ENCODE measurements at places on chromosomes 5 and 9. TPM values are rescaled to one million over a fixed set of nuclear protein-coding genes. Genes with fewer than 3 reads are reported as not detected.

DNA sequence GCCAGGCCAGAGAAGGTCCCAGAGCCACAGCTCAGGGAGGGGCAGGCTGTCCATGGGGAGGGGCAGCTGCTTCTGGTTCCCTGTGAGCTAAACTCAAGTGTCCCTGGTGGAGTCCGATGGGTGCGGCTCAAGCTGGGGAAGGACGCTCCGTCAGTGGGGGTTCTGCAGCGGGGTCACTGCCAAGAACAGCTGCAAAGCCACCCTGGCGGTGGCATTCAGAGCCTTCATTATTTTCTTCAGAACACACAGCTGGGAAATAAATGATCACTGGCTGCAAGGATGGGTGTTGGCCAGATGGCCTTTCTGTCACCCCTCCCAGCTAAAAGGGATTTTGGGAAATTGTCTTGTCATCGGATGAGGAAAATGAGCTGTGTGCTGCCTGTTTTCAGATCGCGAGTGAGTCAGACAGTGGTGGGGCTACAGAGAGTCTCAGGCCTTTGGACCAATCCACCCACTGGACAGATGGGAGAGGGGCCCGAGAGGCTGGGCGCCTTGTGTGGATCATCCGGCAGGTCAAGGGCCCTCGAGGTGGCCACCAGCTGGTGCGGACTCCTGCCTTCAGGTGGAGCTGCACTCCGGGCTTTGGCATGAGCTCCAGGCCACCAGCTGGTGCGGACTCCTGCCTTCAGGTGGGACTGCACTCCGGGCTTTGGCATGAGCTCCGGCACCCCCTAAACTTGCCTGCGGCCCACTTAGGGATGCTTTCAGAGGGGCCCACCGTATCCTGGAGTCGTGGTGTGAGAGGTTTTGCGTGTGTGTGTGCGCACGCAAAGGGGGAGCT lies 17.9 kb upstream of the GFPT2 start:
- H3K36me3 ChIP-seq = no peaks in the 10 kb centered on the region
- H3K4me1 ChIP-seq = no peaks in the 10 kb centered on the region
- H3K27ac ChIP-seq = peak overlapping the region; percentile 57
- no peaks in the 10 kb centered on the region for H3K27me3 ChIP-seq

- no peak for DNase-seq
- no peaks in the 10 kb centered on the region for H3K36me3 ChIP-seq
- no peak overlapping the region for H3K27ac ChIP-seq
- peaks cover 10% of the 10 kb centered on the region for H3K4me1 ChIP-seq
Observed at GRCh38 chr9:127209948-127210640, 54.5 kb upstream of the GARNL3 start.

DNA sequence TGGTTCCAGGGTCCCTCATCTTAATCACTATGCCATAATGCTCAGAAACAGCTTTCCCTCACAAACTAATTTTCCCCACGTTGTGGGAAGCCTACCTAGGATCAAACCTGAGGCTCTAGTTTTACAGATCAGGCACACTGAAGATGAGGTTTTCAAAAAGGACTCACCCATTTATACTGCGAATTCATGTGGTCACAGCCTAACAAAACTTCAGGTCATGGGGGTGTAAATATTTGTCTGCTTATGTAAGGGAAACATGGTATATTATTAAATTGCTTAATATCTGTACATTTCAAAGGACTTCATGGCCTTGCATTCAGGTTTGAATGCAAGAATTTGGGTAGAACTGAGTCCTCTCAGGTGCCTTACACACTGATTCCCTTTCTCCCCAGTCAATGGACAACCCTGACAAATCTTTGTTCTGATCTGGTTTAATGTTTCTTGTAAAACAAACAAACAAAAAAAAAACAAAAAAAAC lies 12.1 kb downstream of the ZFAND5 start:
- H3K27me3 ChIP-seq = no peaks in the 10 kb centered on the region
- DNase-seq = no peak
- H3K36me3 ChIP-seq = peaks cover 57% of the 10 kb centered on the region
- no peak overlapping the region for H3K4me3 ChIP-seq
- no peak overlapping the region for H3K27ac ChIP-seq

GRCh38 chr9:95458666-95459065 lies 58.1 kb downstream of the PTCH1 start:
- H3K27ac ChIP-seq = peak overlapping the region; percentile 74
- no peaks in the 10 kb centered on the region for H3K27me3 ChIP-seq
- no peak overlapping the region for H3K4me3 ChIP-seq
- H3K4me1 ChIP-seq = peaks cover 59% of the 10 kb centered on the region

DNA sequence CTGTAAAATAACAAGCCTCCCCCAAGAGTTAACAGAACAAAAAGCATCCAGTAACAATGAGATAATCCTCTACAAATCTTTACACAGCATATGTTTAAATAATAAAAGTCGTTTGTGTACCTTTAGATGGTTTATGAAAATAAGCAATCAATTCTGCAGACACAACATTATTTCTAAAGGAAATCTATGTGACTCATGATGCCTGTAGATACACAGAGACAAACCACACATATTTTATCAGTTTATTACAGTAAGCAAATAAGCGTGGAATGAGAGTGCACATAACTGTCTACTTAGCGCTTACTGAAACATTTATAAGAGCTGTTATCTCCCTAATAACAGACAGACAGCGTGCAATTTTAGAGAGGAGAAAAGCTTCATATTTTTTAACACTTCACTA lies 243.6 kb downstream of the AP3B1 start:
- no peak for DNase-seq
- H3K36me3 ChIP-seq = no peaks in the 10 kb centered on the region
- H3K27ac ChIP-seq = no peak overlapping the region
- no peaks in the 10 kb centered on the region for H3K27me3 ChIP-seq
- no peak overlapping the region for H3K4me3 ChIP-seq

IL9 gene
- total RNA-seq = not detected

SH3TC2 gene
- total RNA-seq = 3.1 TPM
